Activated CD8-positive, alpha-beta T cell treated with anti-CD3 and anti-CD28 coated beads for 36 hours (primary cell): ENCODE measurements at places on chromosomes 4 and X. TPM values are rescaled to one million over a fixed set of nuclear protein-coding genes. Genes with fewer than 3 reads are reported as not detected.

Gene SMR3B
- total RNA-seq: not detected

Gene WDR17
- 0.63 TPM for total RNA-seq

Gene ZNF157
- 0.52 TPM for total RNA-seq

Gene ZFP92
- total RNA-seq: 1.3 TPM

Gene HTRA3
- total RNA-seq: 0.11 TPM

Gene UGT2B17
- not detected for total RNA-seq

Gene VGLL1
- not detected for total RNA-seq

Gene SRPK3
- total RNA-seq: 0.09 TPM

Gene MAB21L2
- not detected for total RNA-seq

Gene PRR32
- total RNA-seq: not detected

Gene PAGE2
- not detected for total RNA-seq

Gene AREG
- total RNA-seq: 0.67 TPM

Gene PAGE4
- not detected for total RNA-seq

Gene CLNK
- not detected for total RNA-seq

Gene STK26
- 79.9 TPM for total RNA-seq

Gene PCSK1N
- total RNA-seq: 1.4 TPM

Gene COL4A5
- not detected for total RNA-seq

Gene MAGEE1
- 4.9 TPM for total RNA-seq

Gene FGB
- not detected for total RNA-seq

Gene POU4F2
- not detected for total RNA-seq

Gene BCAP31
- total RNA-seq: 97.6 TPM

Gene ELMOD2
- 11.9 TPM for total RNA-seq

Gene FGFR3
- total RNA-seq: 1.0 TPM

Gene ARHGEF38
- total RNA-seq: not detected

Gene FAM184B
- not detected for total RNA-seq

Gene MAGEC1
- total RNA-seq: not detected

Gene ALG13
- 51.9 TPM for total RNA-seq
